ENCODE measurements at places on chromosomes 7 and 10.

- DNase-seq, result no peak
Observed at GRCh38 chr10:25629333-25629732, 304.7 kb upstream of the MYO3A start.

- DNase-seq, result no peak
Observed at GRCh38 chr7:50304129-50304910, at the start of gene IKZF1. IKZF1 (plus strand) TSS chr7:50304716; CDS start chr7:50319062, 14,346 bp downstream.

DNA sequence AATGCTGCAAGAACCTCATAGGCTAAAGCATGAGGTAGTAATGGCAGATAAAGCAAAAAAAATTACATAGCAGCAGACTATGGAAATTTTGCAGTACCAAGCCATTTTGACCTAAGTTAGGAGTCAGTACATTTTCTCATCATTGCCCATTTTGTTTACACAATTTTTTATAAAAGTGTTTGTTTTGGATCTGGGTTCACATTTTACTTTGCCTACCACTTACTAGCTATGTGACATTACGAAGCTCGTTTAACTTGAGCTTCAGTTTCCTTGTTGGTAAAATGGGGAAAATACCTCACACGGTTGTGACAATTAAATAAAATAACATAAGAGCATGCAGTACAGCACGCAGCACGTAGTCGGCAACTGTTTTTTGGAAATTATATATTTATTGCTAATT lies 99.6 kb downstream of the ADD3 start:
- no peak for DNase-seq

DNA sequence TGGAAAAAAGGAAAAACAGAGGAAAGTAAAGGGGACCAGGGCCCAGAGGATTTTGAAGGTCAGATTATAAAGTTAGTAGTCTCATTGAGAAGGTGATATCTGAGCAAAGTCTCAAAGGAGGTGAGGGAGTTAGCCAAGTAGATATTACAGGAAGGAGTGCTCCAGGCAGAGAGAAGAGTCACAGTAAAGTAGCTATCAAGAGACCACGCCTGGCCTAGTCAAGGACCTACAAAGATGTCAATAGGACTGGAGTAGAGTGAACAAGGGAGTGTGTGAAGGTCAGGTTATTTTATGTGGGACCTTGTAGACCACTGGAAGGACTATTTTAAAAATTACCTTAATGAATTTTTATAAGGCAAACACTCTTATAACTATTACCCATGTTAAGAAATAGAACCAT lies 64.8 kb downstream of the TPST1 start:
- DNase-seq, result no peak

DNA sequence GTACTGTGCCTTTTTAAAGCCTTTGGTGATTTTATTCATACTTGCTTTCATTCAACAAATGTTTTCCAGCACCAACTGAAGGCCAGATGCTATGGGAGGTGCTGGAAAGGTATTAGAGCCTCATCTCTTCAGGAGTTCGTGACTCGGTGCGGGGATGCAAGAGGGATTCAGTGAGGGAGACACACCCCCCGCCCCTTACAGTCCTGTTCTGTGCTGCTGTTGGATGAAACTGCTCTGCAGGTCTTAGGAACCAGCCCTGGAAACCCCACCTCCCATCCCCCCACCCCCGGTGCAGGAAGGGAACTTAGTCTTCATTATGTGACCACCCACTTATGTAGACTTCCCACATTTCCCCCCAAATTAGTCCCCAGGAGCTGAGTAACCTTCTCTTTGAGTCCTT lies 110.4 kb downstream of the INSYN2A start:
- no peak for DNase-seq

DNA sequence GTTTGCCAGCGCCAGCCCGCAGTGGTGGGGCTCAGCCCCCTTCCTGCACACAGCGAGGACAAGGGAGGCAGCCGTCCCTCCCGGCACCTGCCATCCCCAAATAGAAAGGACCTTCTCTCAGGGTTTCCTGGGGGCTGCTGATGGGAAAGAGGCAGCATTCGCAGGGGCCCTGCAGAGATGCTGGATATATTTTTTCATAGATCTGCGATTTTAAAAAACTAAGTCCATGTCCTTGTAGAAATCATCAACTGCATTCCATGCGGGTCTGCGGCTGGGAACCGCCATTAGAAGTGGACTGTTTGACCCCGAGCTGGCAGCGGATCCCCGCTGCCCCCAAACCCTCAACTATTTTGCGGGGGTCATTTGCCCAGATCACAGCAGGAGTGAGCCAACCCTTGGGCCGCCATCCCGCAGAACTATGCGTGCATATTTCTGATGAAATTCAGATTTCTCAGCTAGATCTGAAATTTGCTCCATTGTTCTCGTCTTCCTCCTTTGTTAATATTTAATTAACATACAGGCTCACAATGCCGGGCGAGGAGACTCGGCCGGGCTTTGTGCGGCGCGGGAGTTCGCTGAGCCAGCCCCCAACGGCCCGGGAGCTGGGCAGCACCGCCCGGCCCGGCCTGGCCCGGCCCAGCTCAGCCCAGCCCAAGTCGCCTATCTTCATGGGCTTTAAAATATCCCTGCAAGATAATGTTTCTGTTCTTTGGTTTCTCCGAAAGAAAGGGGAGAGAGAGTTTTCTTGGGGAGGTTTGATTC lies 2.0 kb downstream of the EN2 start:
- no peak for DNase-seq

DNA sequence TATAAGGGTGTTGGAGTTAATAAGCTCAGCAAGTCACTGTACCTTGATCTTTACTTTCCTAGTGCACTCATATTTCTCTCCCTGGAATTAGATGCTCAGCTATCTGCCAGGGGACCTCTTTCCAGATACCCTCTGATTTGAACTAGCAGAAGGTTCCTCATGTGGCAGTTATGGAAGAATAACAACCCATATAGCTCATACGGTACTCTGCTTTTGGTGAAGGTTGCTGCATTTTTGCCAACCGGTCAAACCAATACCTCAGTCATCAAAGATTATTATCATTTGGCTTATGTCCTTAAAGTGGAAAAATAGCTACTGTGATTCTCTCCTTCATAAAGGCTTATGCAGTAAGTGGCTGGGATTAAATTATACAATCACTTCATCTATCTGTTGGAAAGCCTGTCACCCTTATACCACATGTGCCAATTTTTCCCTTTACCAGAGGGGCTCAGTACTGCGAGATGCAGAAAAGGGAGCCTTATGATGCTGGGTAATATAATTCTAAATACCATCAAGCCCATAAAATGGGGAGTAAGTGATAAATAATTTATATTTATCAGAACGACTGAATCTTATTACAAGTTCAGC lies 43.4 kb upstream of the PTER start:
- no peak for DNase-seq

DNA sequence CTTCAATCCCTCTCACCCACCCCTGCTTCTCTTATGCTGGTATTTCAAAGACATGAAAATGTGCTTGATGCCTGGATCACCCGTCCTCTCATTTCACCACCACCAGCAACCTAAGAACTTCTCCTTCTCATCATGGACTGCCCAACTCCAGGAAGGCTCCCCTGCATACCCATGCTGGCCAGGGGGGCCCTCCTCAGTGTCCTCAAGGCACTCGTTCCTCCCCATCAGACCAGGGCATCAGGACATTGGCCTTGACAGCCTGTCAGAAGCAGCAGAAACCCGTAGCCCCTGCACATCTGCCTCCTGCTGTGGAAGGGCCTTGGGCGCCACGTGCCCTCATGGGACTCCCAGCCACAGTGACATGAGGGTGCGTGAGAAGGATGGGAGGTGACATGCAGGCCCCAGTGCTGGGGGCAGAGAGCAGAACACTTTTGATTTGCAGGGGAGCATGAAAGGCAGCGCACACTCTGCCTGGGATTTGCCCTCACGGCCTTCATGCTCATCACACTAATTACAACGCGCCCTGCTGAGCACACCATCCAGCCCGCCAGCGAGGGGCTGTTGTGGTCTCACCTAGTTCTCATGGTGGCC lies 1.9 kb upstream of the HSPA12A start:
- DNase-seq, result no peak

GRCh38 chr10:73979141-73979808 lies 18.6 kb upstream of the VCL start:
- DNase-seq, result no peak

DNA sequence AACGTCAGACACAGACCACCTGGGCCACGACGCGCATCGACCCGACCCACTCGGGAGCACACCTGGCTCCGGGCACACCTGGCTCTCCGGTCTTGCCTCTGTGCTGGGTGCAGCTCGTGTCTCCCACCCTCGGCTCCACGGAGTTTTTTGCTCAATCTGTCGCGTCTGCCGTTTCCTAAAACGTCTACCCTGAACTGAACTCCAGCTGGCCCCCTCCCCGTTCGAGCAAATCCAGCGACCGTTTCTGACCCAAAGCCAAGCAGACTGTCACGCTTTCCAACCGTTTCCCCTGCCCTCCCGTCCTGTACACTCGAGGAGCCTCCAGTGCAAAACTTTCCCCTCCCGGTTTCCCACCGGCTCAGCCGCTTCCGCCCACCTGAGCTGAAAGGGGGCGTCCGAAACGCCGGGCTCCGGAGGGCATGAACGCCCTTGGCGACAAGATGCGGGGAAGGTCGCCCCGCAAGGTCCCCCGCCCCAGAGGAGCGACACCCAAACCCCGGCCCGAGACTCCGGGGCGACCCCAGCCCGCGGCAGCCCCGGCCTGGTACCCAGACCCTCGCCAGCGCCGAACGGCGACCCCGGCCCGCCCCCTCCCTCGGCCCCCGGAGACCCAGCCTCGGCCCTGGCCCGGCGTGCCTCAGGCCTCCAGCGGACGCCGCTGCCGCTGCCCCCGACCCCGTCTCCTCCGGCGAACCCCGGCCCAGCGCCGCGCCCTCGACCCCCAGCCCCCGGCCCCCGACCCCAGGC lies 557 bp downstream of the CYTH3 start:
- no peak for DNase-seq

DNA sequence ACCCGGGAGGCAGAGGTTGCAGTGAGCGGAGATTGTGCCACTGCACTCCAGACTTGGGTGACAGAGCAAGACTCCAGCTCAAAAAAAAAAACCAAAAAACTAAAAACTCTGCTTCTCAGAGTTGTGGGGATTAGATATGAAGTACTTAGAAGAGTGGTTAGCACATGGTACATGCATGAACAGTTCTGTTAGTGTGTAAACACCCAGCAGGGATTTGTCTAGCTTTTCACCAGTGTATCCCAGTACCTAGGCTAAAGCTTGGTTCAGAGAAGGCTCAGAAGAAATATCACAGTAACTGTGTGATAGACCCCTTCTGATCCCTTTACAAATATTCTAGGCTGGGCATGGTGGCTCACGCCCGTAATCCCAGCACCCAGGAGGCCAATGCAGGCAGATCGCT lies 9.5 kb downstream of the PPIA start:
- no peak for DNase-seq

All from D721Med (cell line).